Daoy (cell line): ENCODE measurements at places on chromosomes 7 and 10. TPM values are rescaled to one million over a fixed set of nuclear protein-coding genes. Genes with fewer than 3 reads are reported as not detected.

LARP4B gene
- 21.9 and 23.6 TPM in 2 replicates for total RNA-seq

- no peak for DNase-seq
These were observed 24.9 kb downstream of the POLR3A start for GRCh38 chr10:78004215-78005026.

DNA sequence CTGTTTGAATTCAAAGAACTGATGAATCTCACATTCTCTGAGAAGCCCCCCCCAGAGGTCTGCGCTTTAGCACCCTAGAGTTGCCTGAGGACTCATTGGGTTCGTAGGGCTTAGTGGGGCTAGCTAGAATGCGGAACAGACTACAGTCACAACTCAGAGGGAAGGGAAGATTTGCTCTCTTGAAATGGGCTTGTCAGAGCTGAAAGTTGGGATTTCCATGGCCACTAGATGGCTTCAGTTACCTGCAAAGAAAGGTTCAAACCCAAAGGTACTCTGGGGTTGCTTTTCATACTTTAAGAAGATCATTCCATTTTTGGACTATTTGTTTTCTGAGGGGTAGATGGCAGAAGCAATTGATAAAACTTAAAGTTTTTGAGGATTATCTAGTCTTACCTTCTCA lies 205.0 kb downstream of the BBS9 start:
- DNase-seq: peak; percentile 33

DNA sequence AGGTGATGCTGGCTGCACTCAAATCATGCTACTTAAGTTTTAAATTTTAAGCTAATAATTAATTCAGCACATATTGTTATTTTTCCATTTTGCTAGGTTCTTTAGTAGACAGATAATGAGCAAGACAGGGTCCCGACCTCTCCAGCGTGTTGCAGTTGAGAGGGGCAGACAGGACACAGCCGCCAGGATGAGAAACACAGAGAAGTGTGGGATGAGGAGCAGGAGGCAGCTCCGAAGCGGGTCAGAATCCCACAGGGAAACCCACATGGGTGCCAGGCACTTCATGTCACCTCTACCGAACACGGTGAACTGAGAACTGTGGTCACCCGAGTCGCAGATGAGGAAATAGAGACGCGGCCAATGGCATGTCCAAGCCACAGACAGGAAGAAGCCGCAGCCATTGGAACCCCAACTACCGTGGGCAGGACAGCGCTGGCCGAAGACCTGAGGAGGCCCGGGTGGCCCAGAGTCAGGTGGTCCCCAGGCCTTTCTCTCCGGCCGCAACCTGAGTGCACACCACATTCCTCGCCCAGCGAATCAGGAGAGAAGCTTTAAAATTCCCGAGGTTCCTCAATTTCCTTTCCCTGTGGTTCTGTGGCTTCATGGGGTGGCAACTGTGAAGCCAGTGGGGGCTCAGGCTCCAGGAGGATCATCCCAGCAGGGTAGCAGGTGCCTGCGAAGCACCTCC lies 213.0 kb downstream of the DNAJB6 start:
- DNase-seq: no peak

DNA sequence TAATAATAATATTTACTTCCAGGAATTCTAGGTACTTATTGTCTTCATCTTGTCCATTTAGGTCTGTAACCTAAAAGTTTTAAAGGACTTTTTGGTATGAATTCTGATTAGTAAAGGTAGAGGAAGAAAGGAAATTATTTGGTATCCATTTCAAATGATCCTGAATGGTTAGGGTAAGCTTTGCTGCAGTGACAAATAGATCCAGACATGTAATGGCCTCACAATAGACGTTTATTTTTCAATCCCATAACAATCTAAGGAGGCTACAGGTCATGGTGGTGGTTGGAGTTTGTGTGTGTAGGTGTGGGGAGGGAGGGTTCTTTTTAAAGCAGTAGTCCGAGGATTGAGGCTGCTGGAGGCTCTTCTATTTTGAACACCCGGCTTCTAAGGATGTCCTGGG lies 5.3 kb downstream of the FBH1 start:
- no peak for DNase-seq

DNA sequence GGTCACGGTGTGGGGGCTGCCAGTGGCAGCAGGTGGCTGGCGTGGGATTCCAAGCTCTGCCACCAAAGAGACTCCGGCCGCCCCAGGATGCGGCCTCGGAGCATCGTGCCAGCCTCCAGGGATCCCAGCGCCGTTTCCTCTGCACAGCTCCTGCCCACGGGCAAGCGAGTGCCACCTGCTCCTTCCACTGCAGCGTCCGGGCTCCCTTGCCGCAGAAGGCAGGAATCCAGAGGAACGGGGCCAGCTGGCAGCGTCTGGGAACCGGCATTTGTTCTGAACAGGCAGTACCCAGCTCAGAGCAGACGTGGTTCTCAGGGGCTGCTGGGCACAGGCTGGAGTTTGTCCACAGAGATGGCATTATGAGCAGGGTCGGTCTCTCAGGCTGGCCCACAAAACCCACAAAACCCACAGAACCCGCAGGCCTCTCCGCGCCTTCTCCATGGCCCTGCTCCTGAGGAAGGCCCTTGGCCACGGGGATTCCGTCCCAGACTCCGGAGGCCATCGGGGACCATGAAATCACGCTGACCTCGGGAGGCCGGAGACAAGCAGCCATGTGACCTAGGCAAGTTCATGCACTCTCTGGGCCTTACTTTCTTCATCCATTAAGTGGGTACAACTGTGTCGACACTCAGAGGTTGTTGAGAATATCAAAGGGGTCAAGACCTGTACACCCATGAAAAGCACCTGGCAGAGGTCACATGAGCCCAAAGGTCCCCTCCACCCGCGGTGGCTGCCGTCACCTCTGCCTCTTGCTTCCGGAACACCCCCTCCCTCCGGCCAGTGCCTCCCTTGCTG lies 72.1 kb upstream of the TNRC18 start:
- DNase-seq: no peak

FGFBP3 gene
- total RNA-seq: 0.57 TPM in 1 of 2 replicates, not detected in the other

STEAP1 gene
- 24.9 and 28.5 TPM in 2 replicates for total RNA-seq
